IPS DF 6.9 (cell line): ENCODE measurements at places on chromosomes 5 and 9.

DNA sequence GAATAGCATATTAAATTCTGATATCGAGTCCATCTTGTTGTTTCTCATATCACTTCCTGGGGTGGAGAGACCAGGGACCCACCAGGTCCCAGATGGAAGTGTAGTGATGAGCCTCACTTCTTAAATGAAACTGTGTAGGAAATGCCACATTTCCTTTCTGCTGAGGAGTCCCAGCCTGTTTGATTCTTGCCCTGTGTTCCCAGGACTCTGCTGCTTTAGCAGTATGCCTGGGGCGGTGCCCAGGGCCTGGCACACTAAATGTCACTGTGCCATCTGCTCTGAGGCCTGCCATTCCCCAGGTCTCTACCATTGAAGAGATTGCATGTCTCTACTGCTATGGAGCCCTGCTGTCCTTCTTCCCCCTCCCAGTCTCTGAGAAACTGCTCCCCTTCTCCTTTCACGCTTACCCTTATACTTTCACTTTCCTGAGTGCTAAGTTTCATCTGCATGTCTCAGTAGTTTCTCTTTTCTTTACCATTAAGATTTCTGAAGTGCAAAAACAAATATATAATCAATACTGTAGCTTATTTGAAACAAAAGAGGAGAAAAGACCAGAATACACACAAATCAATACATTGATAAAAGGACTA, 260.4 kb downstream of the GABRB2 start:
- DNase-seq, result no peak

DNA sequence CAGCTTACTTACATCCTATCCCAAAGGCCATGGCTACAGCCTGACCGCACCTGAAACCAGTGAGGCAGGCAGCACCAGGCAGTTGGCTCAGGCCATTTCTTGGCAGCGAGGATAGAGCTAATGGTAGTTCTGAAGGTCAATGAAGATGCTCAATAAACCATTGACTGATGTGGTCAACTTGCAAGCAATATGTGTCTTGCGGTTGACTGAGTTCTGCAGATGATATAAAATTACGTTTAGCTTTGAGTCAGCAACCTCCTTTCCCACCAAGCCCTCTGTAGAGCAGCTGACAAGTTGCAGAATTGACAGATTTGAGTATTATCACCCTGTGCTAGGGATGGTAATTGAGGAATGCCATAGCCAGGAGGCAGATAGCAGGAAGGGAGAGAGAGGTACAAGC, 189.0 kb upstream of the PUM3 start:
- DNase-seq, result no peak

- DNase-seq, result no peak
Measured at GRCh38 chr5:96331210-96331609, 101.8 kb downstream of the PCSK1 start.

DNA sequence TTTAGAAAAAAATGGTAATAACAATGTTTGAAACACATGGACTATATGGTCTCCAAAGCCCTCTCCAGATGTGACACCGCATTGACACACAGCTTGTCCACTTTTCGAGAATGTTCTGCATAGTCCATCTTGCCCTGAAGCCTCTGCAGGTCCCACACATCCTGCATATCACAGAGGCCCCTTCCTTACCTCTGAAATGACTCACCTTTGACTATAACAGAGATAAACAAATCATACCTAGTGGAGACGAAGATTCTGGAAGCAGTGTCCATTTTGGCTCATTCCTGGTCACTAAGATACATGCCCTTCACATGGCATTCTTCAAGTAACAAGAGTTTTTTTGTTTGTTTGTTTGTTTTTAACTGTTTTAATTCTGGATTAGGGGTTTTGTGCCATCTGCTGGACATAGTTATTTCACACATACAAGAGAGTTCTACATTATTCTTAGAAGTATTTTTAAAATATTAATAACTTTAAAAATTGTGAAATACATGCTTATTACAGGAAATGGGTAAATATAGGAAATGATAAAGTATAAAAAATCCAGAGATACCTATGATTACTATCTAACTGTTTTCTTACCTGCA, 5.1 kb downstream of the ARL14EPL start:
- no peak for DNase-seq

DNA sequence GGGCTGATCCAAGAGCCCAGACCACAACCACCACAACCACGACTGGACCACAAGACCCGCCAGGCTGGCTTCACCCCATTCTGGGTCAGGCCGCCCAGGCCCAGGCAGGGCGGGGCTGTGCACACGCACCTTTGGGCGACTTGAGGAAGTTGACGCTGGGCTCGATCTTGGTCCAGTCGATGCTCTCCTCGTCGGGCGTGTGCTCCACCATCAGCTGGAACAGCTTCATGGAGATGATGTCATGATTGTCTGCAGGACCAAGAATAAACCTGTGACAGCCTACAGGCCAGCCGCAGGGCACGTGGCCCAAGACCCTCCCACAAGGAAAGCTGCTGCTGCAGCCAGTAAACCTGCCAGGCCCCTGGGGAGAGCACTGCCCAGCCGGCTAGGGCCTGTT, 17.3 kb downstream of the LMAN2 start:
- no peak for DNase-seq

- no peak for DNase-seq
Measured at GRCh38 chr5:134387443-134387842, 16.1 kb downstream of the UBE2B start.
